Liver (tissue), 10 donors: ENCODE measurements at places on chromosomes 4 and X.

GRCh38 chr4:180811556-180811955, 1431.6 kb upstream of the TENM3 start:
- no peak for DNase-seq

DNA sequence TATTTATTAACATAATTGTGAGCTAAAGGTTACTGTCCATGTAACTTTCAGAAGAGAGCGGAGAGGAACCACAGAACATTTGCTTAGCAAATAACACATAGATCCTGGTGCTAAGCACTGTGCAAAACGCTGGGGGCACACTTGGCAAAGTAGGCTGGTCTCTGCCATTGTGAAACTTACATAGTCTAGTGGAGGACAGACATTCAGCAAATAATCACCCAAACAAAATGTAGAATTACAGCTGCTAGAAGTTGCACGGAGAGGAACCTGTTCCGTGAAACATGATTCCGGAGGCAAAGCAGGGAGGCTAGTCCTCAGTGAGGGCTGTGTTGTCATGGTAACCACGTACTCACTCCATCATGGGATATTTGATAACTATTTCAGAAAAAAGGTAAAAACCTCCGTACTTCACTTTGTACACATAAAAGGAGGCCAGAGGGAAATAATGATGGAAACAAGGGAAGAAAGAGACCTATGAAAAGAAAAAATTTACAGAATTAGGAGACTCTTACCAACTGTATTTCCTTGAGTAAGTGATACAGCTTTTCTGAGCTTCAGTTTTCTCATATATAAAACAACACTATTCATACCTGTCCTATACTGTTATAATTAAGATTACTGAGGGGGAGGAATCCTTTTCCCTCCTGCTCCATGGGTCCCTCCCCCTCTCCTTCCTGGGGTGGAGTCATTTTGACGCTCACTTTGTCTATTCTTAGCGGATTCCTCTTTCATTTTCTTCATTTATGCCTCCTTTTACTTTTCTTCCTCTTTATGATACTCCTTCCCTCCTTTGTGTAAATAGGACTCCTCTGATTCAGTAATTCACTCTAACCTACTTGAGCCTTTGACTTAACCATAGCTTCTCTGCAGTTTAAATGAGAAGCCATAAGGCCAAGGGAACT, 825 bp upstream of the RASGEF1B start:
- peak; percentile 36 for DNase-seq

- DNase-seq: peak; percentile 57
Measured at GRCh38 chr4:2843941-2844584, 419 bp downstream of the ADD1 start.

GRCh38 chr4:147760695-147761094, 28.8 kb downstream of the ARHGAP10 start:
- DNase-seq: no peak

GRCh38 chrX:149825424-149825823, 43.7 kb downstream of the MAGEA9 start:
- no peak for DNase-seq

DNA sequence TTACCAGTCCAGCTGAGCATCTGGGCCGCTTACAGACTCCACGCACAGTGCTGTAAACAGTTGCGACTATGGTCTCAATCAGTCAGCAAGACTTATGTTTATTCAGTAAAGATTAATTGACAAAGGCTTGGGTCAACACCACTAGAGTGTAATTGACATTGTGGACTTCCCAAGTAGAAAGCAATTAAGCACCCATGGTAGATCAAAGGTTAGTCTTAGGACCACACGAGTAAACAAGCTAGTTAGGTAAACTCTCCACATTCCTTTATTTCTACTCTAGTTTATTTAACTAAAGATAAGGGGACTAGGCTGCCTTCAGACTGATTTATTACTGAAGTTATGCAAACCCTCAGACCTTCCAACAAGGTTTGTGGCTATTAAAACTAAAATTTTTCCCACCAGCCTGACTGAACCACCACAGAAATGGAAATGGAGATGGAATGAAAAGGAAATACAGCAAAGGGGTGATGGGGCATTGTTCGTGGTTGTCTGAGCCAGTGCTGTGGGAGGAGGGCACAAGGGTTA, 44.2 kb downstream of the MTHFD2L start:
- DNase-seq: no peak

- no peak for DNase-seq
Measured at GRCh38 chr4:57410331-57411052, 300.3 kb upstream of the IGFBP7 start.

GRCh38 chr4:6494431-6495295, 22.2 kb upstream of the PPP2R2C start:
- peak; percentile 28 for DNase-seq

DNA sequence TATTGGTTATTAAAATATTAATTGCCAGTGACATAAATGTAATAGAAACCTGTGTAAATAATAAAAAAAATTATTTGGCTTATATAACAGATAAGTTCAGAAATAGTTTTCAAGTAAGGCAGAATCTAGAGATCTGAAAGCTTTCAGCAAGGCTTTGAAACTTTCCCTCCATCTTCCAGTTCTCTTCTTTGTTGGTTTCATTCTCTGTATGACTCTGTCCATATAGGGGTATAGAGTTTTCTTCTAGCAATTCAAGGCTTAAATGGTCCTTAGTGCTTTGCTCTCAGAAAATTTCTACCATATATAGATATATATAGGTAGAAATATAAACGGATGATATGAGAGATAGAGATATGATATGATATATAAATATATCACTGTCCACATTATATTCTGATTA, 160.5 kb upstream of the GABRA2 start:
- no peak for DNase-seq

- DNase-seq: no peak
Measured at GRCh38 chrX:39869846-39870601, 227.7 kb downstream of the BCOR start.

- no peak for DNase-seq
Measured at GRCh38 chrX:29308726-29309125, 721.5 kb downstream of the IL1RAPL1 start.

DNA sequence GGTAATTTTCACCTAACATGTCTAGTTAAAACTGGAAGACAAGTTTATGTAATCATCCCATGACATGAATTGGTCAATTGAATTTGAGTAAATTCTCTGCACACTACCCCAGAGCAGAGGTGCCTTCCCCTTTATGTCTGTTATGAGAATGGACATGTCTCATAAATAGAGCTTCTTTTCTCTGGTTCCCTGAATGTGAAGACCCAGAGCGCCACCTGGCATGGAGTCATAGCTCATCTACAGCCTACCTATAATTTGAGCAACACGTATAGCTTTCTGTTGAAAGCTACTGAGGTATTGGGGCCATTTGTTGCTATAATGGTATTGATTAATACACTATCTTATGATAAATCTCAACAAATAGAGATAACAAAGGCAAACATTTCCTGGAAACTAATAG, 626.5 kb upstream of the GALNTL6 start:
- DNase-seq: peak; percentile 40

DNA sequence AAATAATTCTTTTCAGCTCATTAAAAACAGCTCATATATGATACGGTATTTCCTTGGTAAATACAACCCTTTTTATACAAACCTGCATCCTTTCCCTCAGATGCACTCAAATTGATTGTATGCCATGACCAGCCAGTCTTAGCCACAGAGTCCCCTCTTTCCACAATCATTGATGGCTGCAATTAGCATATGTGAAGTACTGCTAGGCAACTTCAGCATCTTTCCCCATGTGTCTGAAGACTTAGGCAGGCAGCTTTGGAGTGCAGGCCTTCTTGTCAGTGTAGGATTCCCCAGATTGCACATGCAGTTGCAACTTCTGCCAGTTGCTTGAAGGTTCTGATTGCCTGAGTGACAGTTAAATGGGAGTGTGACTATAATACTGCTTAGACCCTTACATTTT, 15.6 kb upstream of the MBNL3 start:
- no peak for DNase-seq

- no peak for DNase-seq
Measured at GRCh38 chrX:25049357-25049756, 33.6 kb upstream of the ARX start.

DNA sequence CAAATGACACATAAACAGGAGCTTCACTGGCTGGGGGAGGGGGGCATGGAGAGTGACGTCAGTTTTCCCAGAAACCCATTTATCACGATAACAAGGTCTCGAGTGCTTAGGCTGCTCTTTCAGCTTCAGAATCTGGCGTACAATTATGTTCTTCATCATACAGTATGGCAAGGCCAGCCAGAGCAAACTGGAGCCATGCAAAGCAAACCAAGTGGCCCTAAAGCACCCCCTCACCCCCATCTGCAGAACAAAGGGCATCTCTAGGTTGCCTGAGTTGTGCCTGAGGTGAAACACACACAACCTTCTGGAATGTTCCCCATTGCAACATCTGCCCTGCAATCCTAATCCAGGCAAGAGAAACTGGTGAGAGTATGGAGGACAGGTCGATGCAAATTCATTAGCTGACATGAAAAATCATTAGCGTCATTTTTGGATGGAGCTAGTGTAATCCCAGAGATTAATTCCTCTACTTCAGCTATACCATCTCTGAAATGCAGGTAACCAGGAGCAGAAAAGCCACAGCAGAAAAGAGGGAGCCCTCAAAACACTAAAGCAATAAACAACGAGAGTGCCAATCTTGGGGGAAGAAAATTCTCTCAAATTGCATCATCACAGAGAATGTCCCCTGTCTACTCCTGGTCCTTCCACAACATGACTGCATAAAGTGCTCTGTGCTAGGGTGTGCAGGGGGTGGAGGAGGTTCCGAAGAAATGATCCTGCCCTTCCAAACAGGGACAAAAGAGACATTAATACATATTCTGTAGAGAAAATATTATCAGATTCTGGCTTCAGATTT, 1.8 kb downstream of the SEPTIN6 start:
- no peak for DNase-seq
